ENCODE measurements at places on chromosomes 4 and X.

GRCh38 chr4:64766565-64766964 is 357.3 kb upstream of the TECRL start:
- no peak for DNase-seq

- DNase-seq, result no peak
Measured at GRCh38 chrX:68894142-68894512, 65.3 kb downstream of the EFNB1 start.

GRCh38 chr4:2982012-2982411 is 18.6 kb downstream of the GRK4 start:
- DNase-seq, result no peak

GRCh38 chr4:68148800-68149685 is 19.4 kb upstream of the TMPRSS11F start:
- no peak for DNase-seq

DNA sequence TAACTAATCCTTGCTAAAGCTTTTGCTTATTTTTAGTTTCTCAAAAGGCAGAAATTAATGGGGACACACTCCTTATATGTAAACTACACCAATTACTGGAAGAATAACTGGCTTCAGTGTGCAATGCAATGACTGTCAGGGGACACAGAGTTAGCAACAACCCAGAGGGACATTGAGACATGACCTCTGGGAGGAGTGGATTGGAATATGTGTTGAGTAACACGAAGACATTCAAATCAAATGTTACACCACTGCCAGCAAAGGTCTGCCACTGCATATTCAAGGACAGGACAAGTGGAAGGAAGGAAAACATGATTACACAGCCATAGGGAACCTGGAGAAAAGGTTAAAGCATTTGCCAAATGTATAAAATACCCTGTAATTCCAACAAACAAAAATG is 240.1 kb upstream of the FSTL5 start:
- no peak for DNase-seq

DNA sequence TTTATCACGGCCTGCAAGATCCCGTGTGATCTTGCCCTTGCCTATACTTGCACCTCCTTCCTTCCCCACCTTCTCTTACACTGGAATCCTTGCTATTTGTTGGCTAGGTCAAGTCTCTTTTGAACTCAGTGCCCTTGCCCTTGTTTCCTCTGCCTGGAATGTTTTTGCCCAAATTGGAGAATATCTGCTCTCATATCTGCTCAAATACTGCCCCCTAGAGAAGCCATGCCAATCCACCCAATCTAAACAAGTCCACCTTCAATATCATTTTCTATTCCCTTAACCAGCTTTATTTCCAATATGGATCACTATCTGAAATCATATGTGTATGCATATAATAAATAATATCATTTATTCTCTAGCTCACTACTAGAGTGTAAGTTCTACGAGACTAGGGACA is 1044.2 kb upstream of the FTHL17 start:
- no peak for DNase-seq

DNA sequence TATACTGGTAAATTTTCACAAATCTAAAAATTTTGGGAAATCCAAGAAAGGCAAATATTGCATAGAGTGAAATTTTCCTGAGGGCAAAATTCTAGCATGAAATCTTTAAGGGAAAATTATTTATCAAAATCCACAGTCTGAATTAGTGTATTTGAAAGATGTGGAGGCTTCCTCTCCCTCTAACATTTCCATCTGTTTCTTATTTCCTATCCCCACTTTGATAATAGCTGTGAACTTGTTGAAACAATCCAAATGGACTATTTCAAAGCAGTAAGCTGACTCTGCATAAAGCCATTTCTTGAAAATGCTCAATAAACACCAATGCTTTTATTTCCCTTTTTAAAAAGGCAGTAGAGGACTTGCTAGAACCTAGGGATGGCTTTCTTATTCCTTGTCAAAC is 107.3 kb upstream of the PABPC4L start:
- DNase-seq, result no peak

GRCh38 chrX:39826813-39827543 is 270.8 kb downstream of the BCOR start:
- DNase-seq, result no peak

DNA sequence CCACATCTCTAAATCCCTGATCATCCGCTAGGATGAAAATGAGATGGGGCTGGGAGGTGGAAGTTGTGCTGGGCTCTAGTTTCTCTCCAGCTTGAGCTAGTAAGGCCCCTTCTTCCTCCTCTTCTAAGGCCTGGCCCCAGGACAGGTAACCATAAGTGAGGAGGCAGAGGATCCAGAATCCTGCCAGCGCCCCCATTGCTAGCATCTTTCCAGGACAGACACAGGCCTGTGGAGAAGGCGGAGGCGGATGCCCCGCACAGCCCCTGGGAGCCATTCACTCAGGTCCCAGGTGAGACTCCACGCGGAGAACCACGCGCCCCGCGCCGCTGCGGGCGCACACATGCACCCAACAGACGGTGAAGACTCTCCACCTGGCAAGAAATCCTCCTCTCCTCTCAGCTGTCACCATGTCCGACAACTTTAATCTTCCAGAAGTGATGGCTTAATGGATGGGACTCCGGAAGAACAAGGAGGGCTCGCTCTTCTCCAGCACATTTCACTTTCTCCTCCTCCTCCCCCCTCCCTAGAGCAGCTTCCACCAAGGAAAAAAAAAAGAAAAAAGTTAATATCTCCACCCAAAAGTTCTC is 793 bp downstream of the ARSJ start:
- DNase-seq, result no peak

DNA sequence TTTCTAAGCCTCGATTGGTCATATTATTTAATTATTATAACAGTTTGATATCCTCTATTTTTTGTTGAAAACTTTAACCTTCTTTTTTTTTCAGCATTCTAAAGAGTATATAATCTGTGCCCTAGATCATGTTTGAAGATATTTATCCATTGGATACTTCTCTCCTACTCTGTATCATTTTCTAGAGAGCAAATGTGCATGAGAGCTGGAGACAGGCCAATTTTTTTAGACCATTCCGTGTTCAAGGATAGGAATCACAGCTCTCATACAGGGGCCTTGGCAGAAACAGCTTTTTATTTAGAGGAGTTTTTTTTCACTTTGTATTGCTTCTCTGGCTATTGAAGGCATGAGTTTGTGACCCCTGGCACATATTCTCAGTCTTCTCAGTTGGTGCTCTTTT is 57.7 kb upstream of the TBC1D14 start:
- DNase-seq, result no peak

- no peak for DNase-seq
Measured at GRCh38 chr4:3686753-3687152, 79.4 kb upstream of the ADRA2C start.

DNA sequence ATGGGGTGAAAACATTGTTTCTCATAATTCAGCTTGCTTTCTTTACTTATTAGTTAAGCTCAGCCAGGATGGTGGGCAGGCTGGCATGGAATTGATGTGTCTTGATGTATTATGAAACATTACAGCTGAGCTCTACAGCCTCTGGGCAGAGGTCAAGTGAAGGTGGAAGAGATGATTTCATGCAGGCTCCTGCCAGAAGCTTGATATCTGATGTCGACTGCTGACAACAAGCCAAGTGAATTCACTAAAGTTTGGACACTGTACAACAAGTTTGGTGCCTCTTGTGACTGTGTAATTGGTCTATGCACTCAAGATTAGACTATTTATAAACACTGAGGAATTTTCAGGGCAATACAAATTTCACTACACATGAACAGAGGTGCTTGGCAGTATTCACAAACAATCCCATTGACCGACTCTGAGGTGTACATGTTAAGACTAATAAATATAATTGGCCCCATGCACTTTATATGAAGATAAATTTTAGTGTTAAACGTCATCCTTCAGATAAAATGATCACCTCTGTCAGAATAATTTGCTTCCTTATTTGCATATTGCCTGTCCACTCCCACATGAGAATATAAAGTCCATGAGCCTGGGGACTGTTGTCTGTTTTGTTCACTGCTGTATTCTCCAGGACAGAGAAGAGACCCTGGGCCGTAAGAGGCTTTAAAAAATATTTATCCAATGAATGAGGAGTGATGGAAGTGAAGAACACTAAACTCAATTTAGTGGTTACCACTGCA is 612.2 kb downstream of the IQCM start:
- peak; percentile 29 for DNase-seq

DNA sequence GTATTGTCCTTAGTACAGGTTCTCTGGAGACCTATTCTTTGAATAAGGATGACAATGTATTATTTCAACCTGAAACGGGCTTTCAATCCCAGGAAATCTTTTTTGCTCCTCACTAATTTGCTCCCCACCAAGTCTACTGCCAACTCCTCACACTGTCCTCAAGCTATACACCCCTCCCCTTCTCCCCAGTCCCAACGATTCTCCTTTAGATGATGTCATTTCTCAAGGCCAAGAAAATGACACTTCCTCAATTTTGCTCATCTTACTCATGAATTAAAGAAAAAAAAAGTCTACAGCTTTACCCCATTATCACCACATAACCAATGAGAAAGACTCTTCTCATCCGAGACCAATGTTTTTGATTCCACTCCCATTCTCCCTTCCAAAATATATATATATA is 20.6 kb downstream of the AP1S2 start:
- DNase-seq, result no peak

DNA sequence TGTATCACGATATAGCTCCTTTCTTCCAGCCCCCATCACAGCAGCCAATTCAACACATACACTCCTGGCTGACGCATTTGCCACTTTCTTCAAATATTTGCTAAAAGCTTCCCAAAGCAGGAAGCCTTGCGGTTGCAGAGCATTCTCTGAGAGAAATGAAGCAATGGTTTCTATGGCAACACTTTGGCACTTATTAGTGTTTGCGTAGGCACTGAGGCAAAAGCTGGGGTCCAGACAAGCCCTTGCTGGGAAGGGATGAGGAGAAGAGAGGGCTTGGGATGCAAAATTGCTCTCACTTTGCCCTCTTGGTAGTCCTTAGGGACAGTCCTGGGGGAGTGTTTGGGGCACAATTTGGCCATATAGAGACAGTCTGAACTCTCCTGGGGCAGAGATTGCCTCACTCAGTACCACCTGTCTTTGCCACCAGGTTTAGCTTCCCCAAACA is 55.0 kb upstream of the PAK3 start:
- DNase-seq, result no peak

DNA sequence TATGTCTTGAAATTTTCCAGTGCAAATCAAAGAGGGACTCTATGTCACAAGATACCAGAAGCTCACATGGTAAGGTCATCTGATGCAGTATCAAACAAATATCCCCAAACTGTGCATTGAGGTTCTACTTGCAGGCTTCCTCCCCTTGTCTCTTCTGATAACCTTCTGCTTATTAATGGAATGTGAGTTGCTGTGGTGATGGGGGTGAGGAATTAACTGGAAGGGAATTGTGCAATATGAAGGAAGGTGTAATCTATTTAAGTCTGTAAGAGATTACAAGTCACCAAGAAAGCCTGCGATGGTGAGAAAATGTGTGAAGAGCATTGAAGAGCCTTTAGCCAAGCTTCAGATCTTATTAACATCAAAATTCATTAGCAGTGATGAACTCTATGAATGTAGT is 15.4 kb upstream of the MAGED1 start:
- DNase-seq, result no peak

GRCh38 chr4:26707342-26707741 is 123.5 kb downstream of the TBC1D19 start:
- DNase-seq, result no peak

- no peak for DNase-seq
Measured at GRCh38 chr4:86955888-86956451, 21.2 kb downstream of the AFF1 start.

GRCh38 chr4:21845663-21846062 is 102.9 kb downstream of the KCNIP4 start:
- no peak for DNase-seq

DNA sequence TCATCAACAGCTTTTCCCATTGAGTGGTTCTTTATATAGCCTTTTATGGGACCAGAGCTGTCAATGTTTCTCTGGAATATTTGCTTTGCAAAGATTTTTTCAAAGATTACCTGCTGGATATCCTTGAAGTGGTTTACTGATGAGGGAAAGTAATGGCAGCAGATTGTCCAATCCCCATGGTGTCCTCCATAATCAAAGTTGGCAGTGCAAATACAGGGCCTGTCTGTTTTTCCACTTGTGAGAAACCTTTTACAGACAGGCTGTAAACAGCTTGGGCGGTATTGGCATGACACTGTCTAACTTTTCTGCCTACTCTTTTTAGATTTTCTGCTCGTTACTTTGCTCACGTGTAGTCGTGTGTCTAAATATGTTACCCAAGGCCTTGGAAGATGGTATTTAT is 641.9 kb upstream of the NR3C2 start:
- DNase-seq, result no peak

- DNase-seq, result no peak
Measured at GRCh38 chr4:171629737-171630136, 183.5 kb upstream of the GALNTL6 start.

GRCh38 chr4:151153585-151153984 is 54.2 kb downstream of the RPS3A start:
- DNase-seq, result no peak

- no peak for DNase-seq
Measured at GRCh38 chrX:13464599-13465275, 104.7 kb upstream of the EGFL6 start.

- DNase-seq, result no peak
Measured at GRCh38 chr4:42953321-42953720, 60.8 kb downstream of the GRXCR1 start.

DNA sequence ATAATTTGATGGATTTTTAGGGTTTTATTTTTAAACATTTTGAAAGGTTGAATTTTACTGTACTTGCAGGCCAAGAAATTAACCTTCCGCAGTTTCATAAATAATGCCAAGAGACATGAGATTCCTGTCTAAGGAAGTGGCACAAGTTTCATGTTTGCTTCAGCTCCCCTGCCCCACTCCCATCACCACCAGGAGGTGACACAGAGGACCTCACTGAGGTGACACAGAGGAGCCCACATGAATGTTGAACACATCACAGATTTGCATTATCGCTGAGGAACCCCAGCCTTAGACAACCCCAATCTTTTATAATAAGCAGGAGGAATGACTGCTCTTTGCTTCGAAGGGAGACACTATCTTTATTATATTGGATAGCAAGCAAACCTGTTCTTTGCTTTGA is 491.4 kb upstream of the ATOH1 start:
- DNase-seq, result no peak

GRCh38 chr4:86595426-86595805 is 1.3 kb downstream of the PTPN13 start:
- no peak for DNase-seq

GRCh38 chrX:78181307-78181706 is 41.9 kb upstream of the TAF9B start:
- DNase-seq, result no peak

DNA sequence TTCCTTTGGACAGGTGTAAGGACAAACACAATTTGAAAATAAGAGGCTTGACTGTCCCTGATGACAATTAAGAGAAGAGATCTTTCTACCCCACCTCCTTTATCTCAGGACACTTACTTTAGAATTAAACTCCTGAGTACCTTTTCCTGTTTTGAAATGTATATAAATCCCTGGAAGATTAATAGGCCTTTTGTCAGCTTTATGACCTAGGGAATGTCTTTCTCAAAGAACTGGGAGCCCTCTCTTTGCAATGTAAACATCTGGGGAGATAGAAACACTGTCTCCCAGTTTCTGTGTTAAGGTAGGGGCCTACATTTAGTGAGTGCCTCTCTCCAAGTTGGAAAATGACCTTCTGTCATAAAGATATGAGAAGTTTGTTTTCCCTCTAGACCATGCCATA is 31.7 kb downstream of the AGA start:
- DNase-seq, result no peak

GRCh38 chr4:70556856-70557255 is 35.2 kb upstream of the AMBN start:
- DNase-seq, result no peak
